Gastrocnemius medialis (tissue), 4 donors: ENCODE measurements at places on chromosomes 2 and 18.

DNA sequence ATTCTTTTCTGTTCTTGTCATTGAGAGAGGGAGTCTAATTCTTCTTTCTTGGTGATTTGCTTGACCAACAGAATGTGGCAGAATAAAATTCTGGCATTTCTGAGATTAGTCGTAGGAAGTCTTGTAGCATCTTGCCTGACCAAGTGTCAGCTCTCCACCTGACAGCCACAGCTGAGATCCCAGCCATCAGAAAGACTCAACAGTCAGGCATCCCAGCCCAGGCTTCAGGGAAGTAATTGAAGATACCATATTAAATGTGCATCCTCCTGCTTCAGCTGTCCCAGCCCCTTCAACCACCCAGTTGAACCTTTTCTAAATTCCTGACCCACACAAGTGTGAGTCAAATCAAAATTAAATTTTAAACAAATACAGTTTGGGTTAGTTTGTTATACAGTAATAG, 208.3 kb downstream of the PIK3C3 start:
- DNase-seq: no peak

DNA sequence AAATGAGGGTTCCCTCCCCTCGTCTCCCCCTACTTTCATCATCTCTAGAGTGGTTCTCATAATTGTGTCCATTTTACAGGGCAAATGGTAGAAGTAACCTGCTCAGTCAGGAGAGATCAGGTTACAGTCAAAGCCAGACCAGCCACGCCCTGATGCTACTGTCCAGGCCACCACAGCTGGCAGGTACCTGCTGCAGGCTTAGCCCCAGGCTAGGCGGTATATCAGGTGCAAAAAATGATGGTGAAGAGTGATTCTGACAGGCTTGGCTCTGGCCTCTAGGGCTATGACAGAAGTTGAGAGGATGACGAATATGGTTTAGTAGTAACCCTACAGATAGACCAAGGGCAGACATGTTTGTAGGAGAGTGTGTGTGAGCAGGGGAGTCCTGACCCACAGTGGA, 67.1 kb downstream of the HAUS1 start:
- DNase-seq: no peak

DNA sequence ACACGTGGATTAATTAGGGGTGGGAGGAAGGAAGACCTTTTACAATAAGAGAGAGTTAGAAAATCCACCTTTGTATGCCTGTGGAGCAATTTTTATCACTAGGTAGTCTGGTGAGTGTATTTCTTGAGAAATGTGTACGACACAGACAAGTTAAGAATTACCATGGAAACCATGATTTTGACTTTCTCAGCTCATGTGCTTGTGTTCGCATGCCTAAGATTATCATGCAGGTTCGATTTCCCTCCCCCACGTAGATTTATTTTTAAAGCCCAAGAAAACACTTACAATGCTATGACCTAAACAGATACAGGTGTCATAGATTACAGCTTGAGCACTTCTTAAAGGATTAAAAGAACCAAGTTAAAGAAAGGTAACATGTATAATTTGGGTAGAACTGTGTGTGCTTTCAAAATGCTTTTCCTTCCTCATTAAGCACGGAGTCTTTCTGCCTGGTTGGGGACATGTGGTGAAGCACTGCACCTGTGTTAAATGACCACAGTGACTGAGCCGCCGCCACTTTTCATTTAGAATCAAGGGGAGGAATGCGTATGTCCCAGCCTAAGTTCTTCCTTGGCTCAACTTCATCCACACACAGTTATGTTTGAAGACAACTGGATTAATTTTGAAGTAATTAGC, 16.6 kb downstream of the SERTAD2 start:
- no peak for DNase-seq

GRCh38 chr18:55289775-55290174, 298.2 kb downstream of the TCF4 start:
- no peak for DNase-seq

GRCh38 chr2:165406173-165406572, 63.3 kb upstream of the CSRNP3 start:
- no peak for DNase-seq

DNA sequence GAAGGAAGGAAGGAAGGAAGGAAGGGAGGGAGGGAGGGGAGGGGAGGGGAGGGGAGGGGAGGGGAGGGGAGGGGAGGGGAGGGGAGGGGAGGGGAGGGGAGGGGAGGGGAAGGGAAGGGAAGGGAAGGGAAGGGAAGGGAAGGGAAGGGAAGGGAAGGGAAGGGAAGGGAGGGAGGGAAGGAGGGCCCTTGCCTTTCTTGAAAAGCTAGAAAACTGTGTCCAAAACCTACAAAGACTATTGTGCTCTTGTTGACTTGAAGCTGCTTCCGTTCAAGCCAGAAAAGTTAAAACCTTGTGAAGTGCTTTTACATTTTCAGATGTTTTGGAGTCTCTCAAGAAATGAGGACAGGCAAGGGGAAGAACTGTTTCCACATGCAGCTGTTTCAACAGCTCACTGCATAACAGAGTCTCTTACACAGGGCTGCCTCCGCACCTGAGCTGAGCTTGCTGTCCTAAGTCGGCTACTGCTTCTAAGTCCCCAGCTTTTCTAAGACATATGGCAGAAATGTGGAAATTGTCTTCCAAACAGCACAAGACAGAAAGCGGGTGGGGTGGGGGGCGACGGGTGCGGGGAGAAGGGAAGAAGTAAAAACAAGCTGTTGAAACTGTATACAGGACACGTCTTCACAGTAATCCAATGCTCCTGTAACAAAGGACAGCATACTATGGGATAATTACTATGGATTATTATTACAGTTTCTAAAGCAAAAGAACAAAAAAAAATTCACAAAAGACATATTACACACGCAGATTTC, 46.1 kb downstream of the BCL11A start:
- no peak for DNase-seq
